ENCODE measurements at places on chromosomes 1 and 21. TPM values are rescaled to one million over a fixed set of nuclear protein-coding genes. Genes with fewer than 3 reads are reported as not detected.

The AGBL4 gene
- total RNA-seq: not detected

The CA6 gene
- total RNA-seq: not detected

DNA sequence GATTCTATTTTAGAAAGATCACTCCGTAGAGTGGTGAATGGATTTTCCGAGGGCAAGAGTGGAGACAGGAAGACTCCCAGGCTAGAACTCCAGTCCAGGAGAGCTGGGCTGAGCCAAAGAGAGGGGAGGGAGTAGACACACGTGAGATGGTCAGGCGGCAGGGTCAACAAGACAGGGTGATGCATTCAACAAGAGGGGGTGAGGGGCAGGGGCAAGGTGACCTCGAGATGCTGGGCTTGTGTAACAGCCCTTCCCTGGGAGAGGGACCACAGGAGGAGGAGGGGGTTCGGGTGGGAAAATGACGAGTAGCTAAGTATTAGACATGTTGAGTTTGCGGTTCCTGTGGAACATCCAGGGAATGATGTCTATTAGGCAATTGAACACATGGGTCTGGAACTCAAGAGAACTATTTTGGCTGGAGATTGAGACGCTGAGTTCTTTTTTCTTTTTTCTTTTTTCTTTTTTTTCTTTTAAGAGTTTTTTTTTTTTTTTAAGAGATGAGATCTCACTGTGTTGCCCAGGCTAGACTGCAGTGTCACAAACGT lies 13.3 kb downstream of the RSPO1 start:
- ATAC-seq: no peak

DNA sequence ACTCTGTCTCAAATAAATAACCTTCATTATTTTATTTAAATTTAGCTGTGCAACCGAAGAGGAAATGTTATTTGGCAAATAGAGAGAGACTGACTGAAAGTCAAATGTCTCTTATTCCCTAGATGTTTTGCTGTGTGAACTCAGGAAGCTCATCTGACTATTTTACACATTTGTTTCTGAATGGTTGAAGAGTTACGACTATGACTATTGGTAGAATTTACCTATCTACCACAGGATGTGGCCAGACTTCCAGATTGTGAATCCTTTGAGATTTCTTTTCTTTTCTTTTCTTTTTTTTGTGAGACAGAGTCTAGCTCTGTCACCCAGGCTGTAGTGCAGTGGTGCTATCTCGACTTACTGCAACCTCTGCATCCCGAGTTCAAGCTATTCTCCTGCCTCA lies 5.3 kb upstream of the SDE2 start:
- ATAC-seq: no peak

DNA sequence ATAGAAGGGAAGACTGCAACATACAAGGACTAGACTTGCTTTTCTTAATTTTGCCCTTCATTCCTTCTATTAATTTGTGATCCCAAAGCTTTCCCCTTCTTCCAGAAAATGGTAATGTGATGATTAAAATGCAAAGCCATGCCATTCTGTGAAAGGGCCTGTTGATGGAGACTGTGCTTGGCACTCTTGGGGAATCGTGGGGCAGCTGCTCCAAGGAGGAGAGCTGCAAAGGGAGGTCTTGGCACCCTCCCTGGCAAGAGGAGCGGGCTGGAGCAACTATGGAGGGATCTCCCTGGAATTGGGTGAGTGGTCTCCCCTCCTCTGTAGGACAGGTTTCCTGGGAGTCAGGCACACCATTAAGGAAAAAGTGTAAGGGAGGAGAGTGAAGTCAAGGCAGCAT lies 16.6 kb downstream of the CACNA1S start:
- ATAC-seq: no peak

- ATAC-seq: no peak
Observed at GRCh38 chr1:119366424-119366823, 2.2 kb upstream of the HAO2 start.

- no peak for ATAC-seq
Observed at GRCh38 chr1:185486346-185486745, 169.3 kb upstream of the IVNS1ABP start.

DNA sequence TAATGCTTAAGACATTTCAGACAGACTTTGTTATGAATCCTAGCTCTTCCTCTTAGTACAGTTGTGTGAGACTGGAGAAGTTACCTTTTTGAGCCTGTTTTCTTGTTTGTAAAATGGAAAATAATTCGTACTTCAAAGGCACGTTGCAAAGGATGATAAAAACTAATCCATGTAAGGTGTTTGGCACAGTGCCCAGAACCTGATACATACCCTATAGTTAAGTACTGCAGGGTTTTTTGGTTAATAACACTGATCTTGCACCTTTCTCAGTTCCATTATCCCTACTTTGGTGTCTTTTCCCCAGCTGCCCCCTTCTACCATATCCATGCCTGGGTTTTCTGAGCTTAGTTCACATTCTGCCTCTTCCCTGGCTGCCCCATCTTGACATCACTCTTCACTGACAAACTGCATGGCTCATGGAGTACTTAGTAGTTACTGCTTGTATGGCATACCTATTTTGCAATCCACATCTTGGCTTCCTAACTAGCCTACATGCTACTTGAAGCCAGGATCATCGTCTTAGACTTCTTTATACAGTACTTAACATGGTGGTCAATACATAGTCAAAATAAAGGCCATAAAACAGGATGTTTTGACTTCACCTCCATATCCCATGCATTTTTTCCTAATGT lies 10.1 kb downstream of the CCDC185 start:
- ATAC-seq: no peak

- no peak for ATAC-seq
Observed at GRCh38 chr1:193113258-193113991, 8.2 kb upstream of the GLRX2 start.
